ENCODE measurements at places on chromosomes 13 and 19.

GRCh38 chr13:20826843-20827560 is 53.2 kb upstream of the EEF1AKMT1 start:
- no peak for DNase-seq

DNA sequence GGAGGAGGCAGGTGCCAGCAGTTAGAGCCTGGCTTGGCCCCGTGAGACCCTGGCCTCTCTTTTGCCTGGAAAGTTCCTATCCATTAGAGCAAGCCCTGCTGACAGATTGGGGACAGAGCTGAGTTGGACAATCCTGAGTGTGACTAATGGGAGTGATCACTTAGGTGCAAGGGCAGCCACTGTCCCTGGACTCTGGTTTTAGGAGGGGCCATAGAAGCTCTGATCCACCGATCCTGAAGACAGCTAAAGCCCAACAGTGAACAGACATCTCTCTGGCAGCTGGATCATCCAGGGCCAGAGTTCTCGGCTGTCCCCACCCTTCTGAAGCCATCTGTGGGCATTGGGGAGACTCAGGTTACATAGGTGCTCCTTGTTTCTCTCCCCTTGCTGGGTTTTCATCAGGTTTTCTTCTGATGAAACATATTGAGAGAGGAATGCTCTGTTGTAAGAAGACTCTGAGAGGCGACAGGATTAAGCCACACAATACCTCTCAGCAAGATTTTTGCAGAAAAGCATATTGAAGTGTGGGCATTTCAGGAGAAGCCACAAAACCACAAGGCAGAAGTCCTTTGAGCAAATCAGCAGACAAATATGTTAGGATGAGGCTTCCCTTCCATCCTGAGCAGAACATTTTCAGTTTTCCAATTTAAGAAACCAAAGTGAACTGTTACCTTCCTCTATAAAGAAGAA is 288.0 kb upstream of the MAB21L1 start:
- DNase-seq, result no peak

DNA sequence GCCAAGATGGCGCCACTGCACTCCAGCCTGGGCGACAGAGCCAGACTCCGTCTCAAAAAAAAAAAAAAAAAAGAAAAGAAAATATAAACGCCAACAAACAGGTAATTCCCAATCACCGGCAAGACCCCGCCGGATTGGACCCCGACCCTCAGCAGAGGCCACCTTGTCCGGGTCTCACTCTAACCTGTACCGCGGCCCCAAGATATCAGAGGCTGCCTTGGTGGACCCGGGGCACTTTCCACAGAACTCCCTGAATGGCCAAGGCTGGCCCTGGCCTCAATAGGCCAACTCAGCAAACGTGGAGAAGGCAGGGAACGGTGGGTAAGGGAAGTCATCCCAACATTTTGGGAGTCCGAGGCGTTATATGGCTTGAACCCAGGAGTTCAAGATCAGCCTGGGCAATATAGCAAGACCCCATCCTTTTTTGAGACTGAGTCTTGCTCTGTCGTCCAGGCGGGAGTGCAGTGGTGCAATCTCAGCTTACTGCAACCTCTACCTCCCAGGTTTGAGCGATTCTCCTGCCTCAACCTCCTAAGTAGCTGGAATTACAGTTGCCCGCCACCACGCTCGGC is 27.8 kb downstream of the MAN2B1 start:
- no peak for DNase-seq

DNA sequence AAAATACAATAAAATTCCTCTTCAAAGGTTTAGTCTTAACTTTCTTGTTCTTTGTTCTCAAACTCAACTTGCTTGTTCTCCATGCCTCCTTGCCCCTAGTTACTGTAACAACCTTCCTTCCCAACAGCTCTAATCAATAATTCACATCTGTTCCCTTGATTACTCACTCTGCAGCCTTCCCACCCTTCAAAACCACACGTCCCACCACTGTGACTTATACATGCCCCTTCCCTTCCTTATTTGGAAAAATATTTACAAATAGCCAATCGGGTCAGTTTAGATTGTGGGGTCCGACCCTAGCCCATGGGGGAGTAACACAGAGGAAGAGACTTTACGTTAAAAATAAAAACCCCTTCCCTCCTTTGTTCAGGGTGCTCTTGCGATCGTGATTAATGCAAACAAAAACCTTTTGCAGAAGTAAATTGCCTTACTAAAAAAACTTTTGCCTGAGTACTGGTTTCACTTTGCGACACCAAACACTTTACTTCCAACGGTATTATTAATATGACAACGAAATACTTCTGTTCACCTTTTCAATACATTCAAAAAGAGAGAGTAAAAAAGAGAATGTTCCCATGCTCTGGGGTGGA is 512 bp upstream of the ZNF93 start:
- DNase-seq, result no peak

GRCh38 chr19:4066682-4067395 is at the start of gene ZBTB7A:
Gene ZBTB7A (minus strand): TSS chr19:4066899. CDS start chr19:4055232, 11,667 bp downstream.
- peak; percentile 57 for DNase-seq

DNA sequence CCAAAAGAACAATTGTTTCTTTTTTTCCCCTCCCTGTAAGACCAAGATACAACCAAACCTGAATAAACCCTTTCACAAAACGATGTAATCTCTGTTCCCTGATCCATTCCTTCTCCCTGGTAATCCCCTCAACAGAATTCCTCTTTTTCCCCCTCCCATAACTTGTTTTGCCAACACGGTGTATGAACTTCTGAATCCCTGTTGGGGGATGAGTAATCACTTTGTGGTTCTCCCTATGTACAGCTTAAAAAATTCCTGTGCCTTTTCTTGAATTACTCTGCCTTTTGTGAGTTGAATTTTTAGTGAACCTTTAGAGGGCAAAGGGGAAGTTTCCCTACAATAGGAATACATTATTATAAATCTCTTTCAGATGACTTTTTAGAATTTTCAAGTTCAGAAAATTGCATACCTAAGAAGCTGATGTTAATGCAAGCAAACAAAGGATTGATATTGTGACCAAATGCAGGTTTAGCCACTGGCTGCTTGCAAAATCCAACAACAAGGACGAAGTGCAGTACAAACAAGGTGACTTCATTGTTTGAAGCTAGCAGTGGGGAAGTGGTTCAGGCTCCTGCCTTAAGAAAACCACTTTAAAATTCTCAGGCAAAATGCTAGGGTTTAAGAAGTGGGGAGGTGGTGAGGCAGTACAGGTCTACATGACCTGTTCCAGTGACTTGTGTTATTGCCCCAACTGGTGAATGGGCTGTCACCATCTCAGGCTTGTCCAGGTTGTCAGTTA is 15.0 kb upstream of the EPSTI1 start:
- no peak for DNase-seq

GRCh38 chr13:42305503-42305902 is 33.6 kb downstream of the AKAP11 start:
- DNase-seq, result no peak

- DNase-seq, result no peak
These were observed 197.8 kb downstream of the NALCN start for GRCh38 chr13:101218484-101218883.

- no peak for DNase-seq
These were observed 123.9 kb downstream of the SHISA2 start for GRCh38 chr13:25927932-25928331.

- no peak for DNase-seq
These were observed 12.5 kb downstream of the ALG5 start for GRCh38 chr13:36986462-36987240.

- DNase-seq, result no peak
These were observed 96.7 kb downstream of the RNASEH2B start for GRCh38 chr13:51006067-51006845.

GRCh38 chr13:24356837-24357236 is 47.5 kb downstream of the C1QTNF9 start:
- no peak for DNase-seq
